ENCODE measurements at places on chromosomes 6 and 20. TPM values are rescaled to one million over a fixed set of nuclear protein-coding genes. Genes with fewer than 3 reads are reported as not detected.

The SLC17A3 gene
- not detected for total RNA-seq

The TCF21 gene
- total RNA-seq: 3.9 TPM

GRCh38 chr6:68709882-68710281 lies 74.8 kb downstream of the ADGRB3 start:
- H3K4me1 ChIP-seq: no peaks in the 10 kb centered on the region
- H3K4me3 ChIP-seq: no peak overlapping the region
- no peak for DNase-seq
- H3K27me3 ChIP-seq: no peaks in the 10 kb centered on the region
- H3K27ac ChIP-seq: no peak overlapping the region

DNA sequence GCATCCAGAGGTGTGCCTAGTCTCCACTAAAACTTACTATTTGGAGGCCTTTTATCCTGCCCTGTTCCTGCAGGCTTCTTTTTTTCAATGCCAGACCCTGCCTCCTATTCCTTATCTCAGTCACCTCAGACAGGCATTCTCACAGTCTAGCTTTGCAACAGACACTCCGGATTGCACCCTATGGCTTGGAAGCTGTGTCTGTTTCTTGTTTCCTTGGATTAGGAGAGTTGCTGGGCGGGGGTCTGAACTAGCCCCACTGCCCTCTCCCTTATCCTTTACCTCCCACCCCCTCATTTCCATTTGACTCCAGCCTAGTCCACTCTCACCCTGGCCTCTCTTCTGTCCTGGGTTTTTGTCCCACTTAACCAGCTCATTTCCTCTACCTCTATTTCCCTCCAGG lies 228.1 kb upstream of the CITED2 start:
- H3K4me1 ChIP-seq: peaks cover 10% of the 10 kb centered on the region
- DNase-seq: no peak
- no peak overlapping the region for H3K4me3 ChIP-seq
- H3K27ac ChIP-seq: no peak overlapping the region
- H3K27me3 ChIP-seq: no peaks in the 10 kb centered on the region
- no peaks in the 10 kb centered on the region for H3K36me3 ChIP-seq

GRCh38 chr20:14067603-14068002 lies 72.3 kb downstream of the MACROD2 start:
- H3K27ac ChIP-seq: no peak overlapping the region
- no peak for DNase-seq
- no peaks in the 10 kb centered on the region for H3K36me3 ChIP-seq
